SK-N-DZ (cell line): ENCODE measurements at places on chromosomes 3 and 15.
A peak's percentile ranks its signal among the peaks of the same experiment; 100 is the strongest.

DNA sequence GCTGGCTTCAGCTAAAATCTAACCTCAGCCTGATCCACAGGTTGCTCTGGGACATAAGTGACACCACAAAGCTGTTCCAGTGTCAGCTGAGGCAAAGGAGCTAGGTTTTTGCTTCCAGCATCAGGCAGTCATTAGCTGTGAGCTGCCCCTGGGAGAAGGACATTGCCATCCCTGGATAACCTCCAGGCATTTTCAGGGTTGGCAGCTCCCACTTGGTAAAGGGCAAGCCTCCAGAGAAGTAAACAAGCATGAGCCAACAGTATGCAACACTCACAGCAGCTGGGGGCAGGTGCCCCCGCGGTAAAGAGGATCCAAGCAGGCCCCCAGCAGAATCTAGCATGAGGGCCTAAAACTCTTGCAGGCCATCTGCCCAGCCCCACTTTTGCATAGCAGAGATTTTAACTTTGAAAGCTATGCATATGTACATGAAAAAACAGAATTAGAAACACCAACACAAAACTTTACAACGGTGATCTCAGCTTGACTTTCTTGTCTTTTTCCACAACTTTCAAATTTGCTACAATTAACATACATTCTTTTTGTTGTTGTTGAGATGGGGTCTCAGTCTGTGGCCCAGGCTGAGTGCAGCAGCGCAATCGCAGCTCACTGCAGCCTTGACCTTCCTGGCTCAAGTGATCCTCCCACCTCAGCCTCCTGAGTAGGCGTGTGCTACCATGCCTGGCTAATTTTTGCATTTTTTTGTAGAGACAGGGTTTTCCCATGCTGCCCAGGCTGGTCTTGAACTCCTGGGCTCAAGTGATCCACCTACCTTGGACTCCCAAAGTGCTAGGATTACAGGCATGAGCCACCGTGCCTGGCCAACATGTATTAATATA, 83.8 kb upstream of the TPM1 start:
- DNase-seq: no peak

DNA sequence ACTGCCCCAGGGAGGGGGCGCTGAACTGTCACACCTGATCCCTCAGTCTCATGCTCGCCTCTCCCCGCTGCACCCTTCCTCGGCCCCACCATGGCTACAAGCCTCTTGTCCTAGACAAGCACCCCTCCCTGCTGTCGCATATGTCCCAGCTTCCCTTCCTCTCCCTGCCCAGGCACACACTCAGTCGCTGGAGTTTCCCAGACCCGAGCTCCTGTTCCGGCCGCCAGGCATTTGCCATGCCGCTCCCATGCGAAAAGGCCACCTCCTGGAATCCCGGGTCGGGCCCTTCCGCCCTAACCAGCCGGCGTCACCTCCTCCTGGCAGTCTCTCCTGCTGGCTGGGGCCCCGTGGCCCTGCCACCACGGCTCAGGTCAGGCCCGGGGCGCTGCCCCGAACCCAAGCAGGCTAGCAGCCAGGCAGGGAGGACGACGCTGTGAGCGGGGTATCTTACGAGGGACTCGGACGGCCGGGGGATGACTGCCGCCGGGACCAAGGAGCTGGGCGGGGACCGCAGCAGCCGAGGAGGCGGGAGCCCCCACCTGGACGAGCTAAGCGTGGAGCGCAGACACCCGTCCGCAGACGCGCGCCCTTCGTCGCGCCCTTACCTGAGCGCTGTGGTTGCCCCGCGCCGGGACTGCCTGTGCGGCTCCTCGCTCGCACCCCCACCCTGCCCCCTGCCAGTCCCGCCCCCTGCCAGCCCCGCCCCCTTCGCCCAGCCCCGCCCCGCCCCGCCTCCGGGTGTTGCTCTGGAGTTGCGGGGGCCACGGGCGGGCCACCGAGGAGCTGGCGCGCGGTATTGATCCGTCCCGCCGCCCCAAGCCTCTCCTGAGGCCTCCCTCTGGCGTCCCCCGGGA, at the start of gene ALS2CL:
TSS of gene ALS2CL (minus strand) at position 642 of the 854 bp plus-strand sequence. CDS start 4,239 bp downstream, outside the sequence.
- DNase-seq: no peak

DNA sequence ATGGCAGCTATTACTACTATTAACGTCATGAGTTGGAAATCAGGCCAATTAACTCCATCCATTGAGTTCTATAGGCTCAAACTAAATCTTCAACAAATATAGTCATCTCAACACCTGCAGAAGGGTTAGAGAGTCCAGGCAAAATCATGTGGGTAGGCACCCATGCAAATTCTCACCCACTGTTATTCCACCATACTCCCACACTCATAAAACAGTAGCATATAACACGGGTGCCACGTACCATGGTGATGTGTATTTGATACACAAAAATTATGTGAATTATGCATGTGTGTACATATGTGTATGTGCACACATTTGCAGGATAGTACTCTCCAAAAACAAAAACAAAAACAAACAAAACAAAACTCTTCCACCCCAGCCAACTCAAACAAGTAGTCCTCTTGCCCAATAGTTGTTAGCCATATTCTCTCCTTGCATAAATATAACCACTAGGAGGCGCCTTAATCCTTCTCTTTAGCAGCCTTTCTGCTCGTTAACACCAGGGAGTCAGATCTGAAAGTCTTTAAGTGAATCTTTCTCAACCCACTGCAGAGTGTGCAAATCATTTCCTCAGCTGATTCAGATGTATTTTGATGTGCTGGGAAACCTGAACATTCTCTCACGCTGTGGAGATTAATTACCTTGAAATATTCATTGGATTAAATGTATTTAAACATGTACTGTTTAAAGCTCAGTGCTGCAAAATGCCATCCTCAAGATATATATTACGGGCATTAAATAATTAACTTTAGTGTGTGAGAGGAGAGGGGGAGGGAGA, 38.0 kb upstream of the COPB2 start:
- peak; percentile 72 for DNase-seq

- no peak for DNase-seq
These were observed 443.3 kb upstream of the ATP11B start for GRCh38 chr3:182349951-182350517.

- DNase-seq: no peak
These were observed 831.0 kb downstream of the TUSC7 start for GRCh38 chr3:117540597-117540996.

DNA sequence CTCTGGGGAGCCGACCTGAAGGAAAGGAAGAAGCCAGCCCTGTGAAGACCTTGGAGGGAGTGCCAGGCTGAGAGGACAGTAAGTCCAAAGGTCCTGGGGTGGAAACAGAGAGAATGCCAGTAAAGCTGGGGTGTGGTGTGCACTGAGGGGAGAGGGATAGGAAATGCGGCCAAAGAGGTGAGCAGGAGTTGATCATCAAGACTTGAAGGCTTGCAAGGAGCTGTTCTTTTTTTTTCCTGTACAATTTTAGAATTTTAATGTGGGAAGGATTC, 73.8 kb downstream of the SYNPR start:
- DNase-seq: no peak

- DNase-seq: no peak
These were observed 142.0 kb upstream of the TOPAZ1 start for GRCh38 chr3:44099566-44100297.

GRCh38 chr3:130456540-130456939, 60.4 kb upstream of the COL6A6 start:
- DNase-seq: no peak

DNA sequence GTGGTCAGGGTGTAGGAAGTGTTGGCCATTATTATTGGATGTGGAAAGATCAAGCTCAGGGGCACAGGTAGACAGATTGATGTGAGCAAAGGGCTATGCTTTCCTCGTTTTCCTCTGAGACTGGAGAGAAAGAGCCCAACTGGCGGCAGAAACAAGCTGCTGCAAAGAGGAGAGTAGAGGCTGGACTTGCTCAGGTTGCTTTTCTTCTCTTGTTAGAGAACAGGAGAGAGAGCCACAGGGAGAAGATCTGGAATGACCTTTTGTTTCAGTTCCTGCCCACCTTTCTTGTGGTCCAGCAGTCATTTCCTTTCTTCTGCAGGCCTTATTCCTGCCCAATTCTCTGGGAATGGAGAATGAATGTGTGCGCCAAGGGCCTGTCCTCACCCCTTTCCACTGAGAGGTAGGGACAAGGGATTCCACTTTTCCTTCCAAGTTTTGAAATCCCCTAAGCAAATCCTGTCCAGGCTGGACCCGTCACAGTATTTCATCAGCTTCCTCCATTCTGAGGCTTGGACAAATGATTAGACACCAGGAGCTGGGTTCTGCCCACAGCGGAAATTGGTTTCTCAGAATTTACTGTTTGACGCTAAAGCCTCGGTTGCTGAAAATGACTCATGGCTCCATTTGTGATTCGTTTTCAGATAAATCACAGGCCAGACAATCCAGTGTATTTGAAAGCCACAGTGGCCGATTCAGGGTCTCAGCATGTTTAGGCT, 16.1 kb downstream of the ZNF80 start:
- no peak for DNase-seq

DNA sequence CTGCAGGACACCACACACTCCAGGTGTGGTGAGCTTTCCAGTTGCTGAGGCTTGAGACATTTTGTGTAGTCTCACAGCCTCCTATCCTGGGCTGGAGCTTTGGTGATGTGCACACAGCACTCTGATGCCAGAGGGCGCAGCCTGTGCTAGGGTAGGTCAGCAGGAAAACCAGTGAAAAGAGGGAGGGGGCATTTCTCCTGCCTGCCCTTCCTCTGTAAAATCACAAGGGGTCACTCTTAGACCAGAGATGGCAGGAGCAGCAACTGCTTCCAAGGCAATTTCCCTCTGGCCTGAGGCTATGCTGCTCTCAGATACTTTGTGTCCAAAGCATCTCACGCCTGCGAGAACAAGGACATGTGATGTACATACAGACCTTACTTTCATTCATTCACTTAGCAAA, 16.5 kb upstream of the MUSTN1 start:
- DNase-seq: peak; percentile 36

DNA sequence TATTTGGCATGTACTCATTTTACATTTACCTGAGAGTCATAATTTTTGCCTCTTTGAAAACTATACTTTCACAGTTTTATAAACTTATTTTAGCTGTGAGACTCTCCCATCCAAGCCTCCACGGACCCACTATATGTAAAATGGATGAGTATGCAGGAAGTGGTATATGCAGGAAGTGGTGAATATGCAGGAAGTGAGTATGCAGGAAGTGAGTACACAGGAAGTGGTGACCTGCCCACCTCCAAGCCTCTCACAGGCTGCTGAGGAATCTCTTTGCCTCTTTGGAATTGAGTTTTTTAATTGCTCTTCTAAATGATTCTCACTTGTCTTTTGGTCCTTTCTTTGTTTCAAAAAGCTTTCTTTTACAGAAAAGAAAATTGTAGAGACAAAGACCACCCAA, 85.2 kb downstream of the KBTBD8 start:
- DNase-seq: no peak

DNA sequence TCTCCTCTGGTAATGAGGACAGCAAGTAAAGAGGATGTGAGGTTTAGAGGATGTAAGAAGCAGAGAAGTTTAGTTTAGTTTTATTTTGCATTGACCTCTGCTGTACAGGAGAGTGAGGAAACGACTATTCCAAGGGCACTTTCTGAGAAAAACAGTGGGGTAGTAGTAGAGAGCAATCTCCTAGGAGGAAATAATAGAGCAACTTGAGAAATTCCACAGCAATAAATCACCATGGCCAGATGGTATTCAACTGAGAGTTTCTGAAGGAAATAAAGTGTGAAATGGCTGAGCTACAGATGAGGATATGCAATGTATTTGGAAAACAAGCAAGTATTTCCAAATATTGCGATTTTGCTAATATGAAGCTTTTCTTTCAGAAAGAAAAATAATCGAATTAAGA, 118.9 kb downstream of the DPH6 start:
- DNase-seq: no peak

DNA sequence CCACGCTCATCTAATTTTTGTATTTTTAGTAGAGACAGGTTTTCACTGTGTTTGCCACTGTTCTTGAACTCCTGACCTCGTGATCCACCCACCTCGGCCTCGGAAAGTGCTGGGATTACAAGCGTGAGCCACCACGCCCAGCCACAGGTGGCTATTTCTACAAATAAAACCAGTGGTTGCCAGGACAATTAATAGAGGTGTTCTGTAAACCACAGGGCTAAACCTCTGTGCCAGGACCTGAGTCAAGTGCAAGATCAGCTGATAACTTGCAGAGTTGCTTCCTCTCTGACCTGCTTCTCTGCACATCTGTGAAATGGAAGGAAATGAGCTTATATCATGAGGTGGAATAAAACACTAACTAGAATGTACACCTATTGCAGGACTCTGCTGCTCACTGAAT, 72.8 kb downstream of the CD200R1L start:
- DNase-seq: no peak

DNA sequence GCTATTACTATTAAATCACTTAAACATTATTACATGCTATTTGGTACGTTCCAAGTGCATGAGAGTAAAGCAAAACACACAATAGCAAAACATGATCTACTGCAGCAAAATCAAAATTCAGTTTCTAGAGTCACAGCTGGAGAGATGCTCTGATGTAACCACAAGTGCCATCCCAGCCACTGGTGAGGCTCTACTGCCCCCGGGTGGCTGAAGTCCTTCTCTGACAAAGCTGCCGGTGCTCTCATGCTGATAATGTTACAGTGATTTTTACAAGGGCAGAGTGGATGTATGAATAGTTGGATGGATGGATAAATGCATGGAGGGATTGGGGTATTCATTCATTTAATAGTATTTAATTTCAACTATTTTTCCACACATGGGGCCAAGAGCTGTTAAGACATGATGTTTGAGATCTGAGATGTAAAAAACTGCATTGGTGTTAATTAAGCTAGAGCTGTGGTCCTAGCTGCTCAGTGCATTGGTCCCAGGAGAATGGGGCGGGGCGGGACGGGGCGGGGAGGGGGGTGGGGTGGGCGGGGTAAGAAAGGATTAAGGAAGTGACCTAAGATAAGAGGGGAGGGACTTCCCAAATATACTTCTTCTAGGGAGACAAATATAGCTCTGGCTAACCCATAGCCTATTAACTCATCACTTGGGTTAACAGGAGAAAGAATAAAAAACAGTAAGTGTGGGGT, 5.3 kb upstream of the SPESP1 start:
- peak; percentile 66 for DNase-seq

GRCh38 chr3:32621466-32621865, 50.8 kb upstream of the DYNC1LI1 start:
- DNase-seq: no peak

DNA sequence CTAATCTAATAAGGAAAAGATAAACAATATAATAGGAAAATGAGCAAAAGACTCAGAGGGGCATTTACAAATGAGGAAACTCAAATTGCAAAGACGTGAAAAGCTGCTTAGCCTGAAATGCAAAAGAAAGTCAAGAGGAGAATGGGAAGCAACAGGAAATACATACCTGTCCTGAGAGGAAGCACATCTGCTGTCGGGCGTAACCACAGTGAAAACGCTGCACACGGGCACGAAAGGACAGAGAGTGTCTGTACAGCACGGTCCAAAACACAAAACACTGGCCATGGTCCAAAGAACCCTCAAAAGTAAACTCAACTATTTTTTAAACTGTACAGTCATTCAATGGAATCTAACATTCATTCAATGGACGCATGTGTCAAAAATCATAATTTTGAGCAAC, 100.6 kb downstream of the CHSY1 start:
- no peak for DNase-seq

- DNase-seq: no peak
These were observed 42.1 kb downstream of the GOLGA6A start for GRCh38 chr15:74040109-74040850.

DNA sequence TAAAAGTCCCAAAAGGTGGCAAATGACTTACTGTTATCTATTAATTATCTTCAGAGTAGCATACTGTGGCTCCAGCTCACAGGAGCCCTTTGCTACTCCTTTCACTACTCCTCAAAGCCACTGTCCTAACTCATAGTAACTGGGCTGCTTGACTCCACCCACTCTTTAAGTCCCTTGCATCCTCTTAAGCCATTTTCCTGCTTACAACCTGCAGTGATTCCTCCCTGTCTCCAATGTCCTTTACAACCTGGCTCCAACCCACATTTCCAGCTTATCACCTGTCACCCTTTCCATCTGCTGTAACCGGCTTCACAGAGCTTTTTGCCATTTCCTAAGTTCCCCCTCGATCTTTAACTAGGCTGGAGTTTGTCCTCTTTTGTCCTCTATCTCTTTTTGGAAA, 388.1 kb downstream of the FGF12 start:
- DNase-seq: no peak
